ENCODE measurements at places on chromosomes 16 and 17.
A peak's percentile ranks its signal among the peaks of the same experiment; 100 is the strongest.

DNA sequence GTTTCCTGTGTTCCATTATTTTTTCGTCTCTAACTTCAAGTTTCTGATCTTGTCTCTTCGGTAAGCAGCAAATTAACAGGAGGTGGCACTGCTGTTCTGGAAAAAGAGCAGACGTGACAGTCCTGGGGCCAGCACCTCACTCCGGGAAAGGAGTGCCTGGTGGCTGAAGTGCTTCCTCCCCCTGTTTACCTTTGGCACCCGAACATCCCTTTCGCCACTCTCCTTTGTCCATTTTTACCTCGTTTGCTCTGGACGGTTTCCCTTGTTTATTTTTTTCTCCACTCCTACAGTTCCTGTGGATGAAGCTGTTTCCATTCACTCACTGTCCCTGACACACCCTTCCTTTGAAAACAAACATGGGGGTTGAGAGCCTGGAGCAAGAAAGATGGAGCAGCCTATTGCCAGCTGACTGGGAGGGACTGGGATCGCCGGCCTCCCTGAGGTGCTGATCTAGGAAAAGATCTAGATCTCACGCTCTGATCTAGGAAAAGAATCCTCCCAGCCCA, 12.6 kb downstream of the SAP30BP start:
- no peak for DNase-seq

GRCh38 chr17:15388356-15389041, 47.1 kb upstream of the TEKT3 start:
- no peak for DNase-seq

- DNase-seq, result no peak
These were observed 10.5 kb upstream of the PRR35 start for GRCh38 chr16:549544-550263.

DNA sequence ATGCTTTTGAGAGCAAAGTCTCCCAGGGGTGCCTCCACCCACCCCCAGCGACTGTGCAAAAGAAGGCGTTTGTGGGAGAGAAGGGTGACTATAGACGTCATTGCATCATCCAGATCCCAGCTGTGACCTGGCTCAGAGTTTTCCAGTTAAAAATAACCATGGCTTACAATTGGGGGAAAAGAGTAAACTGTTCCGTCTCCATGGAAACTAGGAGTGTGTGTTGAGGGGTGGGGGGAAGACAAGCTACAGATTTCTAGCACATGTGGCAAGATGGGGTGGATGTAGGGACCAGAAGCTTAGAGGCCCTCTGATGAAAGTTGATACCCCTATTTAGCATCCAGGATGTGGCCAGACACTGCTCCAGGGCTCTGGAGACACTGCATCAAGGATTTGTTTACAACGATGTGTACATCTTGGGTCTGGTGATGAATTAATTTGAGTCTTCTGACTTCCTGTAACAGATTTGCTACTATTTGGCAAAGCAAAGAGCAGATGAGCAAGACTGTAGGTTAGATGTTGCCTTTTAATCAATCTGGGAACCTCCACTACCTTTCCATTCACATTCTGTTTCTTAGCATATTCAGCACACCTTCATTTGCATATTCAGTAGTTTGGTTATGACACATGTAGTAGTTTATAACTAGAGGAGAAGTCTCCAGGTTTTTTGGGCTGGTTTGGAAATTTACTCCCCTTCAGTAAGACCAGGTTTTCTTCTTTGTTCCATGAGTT, 6.2 kb upstream of the DUSP14 start:
- DNase-seq, result peak; percentile 81

DNA sequence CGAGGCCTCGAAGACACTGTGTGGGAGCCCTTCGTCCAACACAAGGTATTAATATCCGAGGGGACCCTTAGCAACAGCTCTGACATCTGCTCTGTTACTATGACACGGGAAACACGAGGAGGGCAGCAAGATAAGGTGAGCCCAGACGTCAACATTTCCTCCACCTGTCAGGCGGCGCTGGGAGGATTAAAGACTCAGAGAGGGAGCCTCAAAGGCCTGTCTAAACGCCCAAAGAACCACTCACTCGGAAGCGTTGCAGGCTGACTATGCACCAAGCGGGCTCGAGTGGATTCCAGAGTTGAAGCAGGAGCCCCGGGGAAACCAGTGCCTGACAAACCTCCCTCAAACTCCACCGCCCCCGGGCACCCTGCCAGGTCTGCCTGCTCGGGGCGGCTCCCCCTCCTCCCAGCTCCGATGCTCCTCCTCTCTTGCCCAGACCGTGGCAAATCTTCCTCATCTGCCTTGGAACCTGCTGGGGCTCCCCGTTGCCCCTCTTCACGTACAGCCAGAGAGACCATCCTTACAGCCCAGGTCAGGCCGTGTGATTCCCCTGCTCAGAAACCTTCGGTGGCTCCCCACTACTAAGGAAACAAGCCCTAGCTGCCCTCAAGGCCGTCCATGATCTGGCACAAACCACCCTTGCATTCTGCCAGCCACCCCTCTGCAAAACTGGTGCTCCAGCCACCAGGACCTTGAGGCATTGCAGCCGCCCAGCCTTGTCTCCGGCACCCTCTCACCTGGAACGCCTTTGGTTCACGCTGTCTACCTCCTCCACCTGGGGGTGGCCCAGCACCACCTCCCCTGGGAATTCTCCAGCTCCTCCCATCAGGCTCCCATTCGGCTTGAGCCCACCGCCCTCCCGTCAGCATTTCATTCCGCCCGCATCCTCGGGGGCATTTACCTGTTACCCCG, 16.2 kb downstream of the RPH3AL start:
- no peak for DNase-seq

- DNase-seq, result peak; percentile 86
These were observed 8.4 kb downstream of the RSPRY1 start for GRCh38 chr16:57194512-57194911.

DNA sequence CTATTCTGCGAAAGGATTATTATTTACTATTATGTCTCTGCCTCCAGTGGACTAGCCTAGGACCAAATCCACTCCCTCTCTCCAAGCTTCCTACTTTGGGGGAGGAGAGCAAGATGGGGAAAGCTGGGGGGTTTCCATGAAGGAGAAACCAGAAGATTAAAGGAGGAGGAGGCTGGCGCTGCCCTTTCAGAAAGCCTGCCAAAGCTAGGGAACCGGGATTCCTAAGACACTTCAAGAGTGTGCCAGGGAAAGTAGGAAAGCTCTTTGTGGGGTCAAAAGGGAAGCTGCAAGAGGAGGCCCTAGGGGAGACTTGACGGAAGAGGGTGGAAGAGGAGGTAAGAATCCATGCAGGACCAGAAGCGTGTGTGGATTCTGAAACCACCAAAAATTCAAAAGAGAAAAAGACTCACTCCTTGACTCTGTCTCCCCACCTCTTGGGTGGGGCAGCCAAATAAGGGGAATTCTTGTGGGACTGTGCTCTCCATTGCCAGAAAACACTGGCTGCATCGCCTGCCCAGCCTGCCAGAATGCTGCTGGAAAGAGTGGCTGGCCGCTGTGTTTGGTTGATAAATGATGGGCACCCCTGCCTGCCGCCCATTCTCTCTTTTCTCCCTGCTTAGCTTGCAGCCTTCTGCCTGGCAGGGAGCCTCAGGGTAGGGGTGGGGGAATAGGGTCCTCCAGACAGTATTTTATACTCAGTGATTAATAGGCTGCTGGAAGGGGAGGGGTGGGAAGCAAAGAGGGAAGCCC, 11.8 kb upstream of the KAT7 start:
- no peak for DNase-seq

DNA sequence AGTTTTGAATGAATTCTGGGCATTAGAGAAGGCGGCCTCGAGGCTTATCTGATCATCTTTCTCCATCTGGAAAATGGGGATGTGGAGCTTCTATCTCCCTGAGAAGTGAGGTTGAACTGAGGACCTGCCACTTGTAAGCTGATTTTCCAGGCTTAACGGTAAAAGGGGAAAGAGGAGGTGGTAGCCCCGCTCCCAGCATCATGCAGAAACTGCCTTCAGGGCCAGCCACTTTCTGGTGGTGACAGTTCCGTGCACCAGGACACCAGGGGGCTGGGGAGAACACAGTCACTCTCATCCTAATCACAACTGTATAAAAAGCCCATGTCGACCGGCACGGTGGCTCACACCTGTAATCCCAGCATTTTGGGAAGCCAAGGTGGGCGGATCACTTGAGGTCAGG, 20.9 kb upstream of the CPSF4L start:
- DNase-seq, result no peak
